Stimulated activated CD8-positive, alpha-beta memory T cell treated with anti-CD3 and anti-CD28 coated beads, Interleukin-2, amount 100 ng/mL, for 48 hours (primary cell): ENCODE measurements at places on chromosomes 2 and 18.

GRCh38 chr18:12315911-12316310 lies 7.9 kb downstream of the TUBB6 start:
- DNase-seq, result no peak

DNA sequence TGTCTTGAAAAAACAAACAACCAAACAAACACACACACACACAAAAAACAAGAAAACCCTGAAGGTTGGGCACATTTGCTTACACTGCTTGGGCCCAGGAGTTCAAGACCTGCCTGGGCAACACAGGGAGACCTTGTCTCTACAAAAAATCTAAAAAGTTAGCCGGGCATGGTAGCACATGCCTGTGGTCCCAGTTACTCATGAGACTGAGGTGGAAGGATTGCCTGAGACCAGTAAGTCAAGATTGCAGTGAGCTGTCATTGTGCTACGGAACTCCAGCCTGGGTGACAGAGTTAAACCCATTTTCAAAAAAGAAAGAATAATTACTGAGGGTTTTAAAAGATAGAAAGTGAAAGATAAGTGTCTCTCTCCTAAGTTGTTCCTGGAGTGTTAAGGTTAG lies 103.4 kb downstream of the MBD5 start:
- no peak for DNase-seq

GRCh38 chr2:240586919-240587800 lies 626 bp downstream of the CAPN10 start:
- no peak for DNase-seq

DNA sequence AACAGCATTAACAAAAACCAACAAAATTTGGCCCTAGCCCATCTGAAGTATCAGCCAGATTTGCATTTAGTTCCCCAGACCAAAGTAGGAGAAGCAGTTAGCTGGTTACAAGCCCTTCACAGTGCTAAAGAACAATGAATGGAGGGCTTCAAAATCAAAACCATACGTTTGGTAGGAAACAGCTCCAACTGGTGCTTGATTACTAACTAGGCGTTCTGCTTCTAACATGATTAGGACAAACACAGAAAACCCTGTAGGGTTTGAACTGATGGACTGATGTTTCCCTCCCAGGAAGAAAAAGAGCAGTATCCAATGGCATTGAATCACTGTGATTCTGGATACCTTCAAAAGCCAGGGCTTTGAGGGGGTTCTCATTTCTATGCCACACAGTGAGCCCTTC lies 20.5 kb upstream of the STAT4 start:
- DNase-seq, result no peak

DNA sequence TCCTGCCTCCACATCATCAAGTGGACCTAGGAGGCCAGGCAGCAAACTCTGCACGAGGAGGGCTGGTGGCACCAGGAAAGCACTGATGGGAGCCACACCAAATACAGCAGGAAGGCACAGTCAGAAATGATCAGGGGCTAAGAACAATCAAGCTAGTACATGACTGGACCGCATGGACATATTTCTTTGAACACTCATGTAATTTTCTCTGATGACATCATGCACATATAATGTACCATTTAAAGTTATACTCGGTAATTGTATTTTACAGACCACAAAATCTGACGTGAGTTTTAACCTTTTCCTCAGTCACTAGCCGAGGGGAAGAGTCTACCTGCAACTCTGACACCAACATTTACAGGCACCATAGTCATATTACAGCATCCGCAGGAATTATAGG lies 76.7 kb downstream of the XDH start:
- no peak for DNase-seq

DNA sequence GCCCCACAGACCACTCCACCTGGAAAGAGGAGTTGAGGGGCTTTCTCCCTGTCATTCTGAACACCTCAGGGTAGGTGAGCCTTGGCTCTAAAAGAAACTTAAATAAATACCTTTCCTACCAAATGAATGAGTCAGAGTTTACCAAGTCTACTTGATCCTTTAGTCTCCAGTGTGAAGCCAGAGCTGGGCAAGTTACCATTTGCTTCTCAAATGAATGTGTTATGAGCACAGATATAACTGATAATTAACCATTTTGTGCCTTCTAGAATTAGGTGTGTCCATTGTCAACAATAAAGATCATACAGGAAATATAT lies 347.7 kb downstream of the KIAA1328 start:
- no peak for DNase-seq

DNA sequence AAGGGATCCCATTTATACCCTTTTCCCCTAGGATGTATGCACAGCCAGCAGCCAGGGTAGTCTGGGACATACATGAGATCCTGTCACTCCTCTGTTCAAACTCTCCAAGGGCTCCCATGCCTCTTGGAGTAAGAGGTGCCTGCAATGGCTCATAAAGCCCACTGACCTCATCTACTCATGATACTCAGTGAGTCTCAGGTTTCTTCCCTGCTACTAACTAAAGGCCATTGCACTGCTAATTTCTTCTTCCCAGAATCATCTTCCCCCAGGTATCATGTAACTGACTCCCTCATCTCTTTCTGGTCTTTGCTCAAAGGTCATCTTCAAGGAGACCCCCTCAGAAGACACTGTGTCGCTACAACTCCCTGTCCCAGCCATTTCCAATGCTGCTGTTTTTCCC lies 68.2 kb downstream of the CCBE1 start:
- DNase-seq, result no peak
